ENCODE measurements at places on chromosomes 3 and 15.

- DNase-seq, result no peak
Measured at GRCh38 chr3:120163816-120164215, 69.6 kb upstream of the GSK3B start.

DNA sequence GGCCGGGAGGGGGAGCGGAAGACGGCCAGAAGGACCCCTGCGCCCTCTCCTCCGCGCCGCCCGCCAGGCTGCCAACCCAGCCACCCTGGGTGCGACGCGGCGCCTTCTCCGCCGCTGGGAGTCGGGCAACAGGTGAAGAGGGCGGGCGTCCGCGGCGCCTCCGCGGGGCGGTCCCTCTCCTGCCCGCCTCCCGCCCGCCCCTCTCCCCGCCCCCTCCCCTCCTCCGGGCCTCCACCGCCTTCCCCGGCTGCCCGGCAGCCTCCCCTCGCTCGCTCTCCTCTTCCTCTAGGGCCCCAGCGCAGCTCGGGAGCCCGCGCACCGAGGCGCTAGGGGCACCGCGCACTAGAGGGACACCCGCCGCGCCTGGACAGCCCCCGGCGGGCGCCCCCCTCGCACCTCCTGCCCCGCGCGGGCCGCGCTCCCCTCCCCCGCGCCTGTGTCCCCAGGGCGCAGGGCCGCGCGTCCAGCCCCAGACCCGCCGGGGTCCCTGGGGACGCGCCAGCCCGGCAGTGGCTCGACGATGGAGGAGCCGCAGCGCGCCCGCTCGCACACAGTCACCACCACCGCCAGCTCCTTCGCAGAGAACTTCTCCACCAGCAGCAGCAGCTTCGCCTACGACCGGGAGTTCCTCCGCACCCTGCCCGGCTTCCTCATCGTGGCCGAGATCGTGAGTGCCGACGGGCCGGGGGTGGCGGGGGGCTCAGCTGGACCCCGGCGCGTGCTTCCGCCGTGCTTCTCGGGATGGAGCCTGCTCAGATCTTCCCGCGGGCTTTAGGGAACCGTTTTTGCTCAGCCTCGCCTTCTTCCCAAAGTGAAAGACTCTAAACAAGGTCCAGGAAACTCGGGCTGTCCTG, at the start of gene CMTM8:
Gene CMTM8 (plus strand): TSS at position 228 of the 854 bp plus-strand sequence. CDS start 293 bp downstream, at position 521.
- DNase-seq, result peak; percentile 22

- no peak for DNase-seq
Measured at GRCh38 chr3:194330160-194330559, 21.0 kb downstream of the CPN2 start.

DNA sequence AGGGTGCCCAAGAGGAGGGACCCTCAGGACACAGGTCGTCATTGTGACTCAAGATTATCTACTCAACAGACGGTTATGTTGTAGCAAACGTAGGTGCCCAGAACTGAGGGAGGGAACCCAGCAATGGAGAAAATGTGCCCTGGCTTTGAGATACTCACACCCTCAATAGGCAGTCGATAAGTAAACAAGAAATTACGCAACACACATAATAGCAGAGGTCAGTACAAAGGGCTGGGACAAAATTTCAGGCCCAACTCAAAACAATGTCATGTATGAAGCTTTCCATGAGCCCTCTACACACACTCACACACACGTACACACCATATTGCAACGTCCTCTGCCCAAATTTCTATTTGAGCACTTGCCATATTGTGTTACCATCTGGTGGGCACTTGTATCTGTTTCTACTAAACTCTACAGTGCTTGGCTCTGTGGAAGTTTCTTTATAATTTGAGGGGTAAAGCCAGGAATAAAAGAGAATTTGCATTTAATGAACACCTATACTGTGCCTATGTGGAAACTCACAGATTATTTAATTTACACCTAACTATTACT, 114.6 kb upstream of the TRIM42 start:
- no peak for DNase-seq

DNA sequence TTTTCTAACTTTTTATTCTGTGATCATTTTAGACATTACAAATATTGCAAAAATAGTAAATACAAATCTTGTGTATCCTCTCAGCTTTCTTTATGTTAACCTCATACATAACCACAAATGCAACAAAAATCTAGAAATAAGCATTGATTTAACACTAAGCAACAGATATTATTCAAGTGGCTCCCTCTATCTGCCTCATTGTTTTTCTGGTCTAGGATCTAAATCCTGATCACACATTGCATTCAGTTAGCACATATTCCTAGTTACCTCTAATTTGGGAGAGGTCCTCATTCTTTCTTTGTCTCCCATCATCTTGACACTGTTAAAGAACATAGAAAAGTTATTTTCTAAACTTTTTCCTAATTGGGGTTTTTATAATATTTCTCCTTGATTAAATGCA, 1126.0 kb downstream of the ROBO2 start:
- no peak for DNase-seq

DNA sequence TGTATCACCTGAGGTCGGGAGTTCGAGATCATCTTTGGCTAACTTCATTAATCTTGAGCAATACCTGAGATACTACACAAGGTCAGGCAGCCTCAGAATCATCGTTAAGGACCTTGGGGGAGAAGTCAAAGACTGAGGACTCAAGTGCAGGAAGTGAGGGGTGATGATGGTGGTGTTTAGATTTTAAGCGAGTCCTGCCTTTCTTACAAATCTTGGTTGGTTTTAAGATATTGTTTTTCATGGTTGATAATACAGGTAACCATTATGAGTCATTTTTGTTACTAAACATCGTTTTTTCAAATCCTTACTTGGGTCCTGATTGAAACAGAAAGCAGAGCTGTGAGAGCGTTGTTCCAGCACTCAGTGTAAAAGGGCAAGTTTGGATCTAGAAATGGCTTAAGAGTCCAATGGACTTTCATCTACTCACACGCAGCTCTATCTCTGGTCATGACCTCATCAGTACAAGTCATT, 4.1 kb downstream of the RASGRP1 start:
- DNase-seq, result no peak

- DNase-seq, result no peak
Measured at GRCh38 chr3:197810901-197811300, 19.8 kb downstream of the LRCH3 start.

DNA sequence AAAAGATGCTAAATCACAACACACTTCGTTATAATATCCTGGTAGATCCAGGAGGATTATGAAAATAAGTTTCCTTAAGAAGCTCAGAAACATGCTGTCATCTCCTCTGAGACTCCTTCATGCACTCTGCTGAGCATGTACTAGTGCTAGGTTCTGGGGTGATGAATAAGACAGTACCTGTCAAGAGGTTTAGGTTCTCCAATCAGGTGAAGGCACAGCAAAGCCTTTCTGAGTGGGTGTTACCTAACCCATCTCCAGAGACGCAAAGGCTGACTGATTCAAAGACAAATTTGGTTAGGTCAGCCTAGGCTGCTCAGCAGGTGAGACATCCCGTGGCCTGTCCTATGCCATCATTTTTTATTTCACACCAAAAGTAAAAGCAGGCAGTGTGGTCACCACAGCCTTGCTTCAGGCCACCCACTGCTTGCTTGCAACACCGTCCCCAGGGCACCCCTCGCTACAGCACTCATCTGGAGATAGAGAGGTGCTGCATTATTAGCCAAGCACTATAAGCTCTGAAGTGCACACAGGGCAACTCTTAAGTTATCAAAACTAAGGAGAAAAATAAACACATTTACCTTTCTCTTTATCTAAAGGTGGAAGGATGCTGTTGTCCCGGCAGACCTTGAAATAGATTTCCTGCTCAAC, 117.2 kb downstream of the TJP1 start:
- no peak for DNase-seq

DNA sequence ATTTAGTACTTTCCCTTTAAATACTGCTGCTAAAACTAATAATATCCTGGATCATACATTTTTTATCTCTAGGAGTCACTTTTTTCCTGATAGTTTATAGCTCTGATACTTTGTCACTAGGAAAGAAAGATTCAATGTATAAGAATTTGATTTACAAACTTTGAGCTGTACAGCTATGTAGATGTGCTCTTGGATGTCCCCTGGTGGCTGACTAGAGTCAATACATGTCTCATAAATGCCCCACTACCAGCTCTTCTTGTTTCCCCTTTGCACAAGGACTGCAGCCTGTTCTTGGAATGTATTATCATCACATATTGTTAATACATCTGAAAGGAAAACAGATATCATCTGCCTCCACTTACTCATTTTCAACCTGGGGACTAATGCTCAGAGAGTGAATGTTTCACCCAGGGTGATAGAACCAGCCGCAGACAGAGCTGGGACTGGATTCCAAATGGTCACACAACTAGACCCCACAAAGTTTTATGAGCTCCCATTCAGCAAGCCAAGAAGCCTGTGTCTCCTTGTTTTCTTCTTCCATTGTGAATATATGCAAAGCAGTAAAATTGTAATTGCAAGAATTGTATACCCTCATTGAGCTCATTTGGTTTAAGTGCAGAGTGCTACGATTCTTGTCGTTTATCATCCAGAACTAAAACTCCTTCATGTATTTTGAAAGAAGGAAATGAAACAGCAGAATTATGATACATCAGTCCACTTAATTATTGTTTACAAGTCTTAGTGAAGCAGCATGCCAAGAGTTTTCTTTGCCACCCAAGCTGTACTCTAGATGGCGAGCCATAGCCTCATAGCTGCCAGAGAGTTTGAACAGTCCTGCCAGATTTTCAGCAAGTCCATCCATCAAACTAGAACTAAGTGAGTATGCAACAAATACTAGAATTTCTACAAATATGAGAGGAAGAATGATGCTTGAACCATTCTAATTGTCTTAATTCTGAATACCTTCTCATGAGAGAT, 261.6 kb upstream of the LMCD1 start:
- DNase-seq, result peak; percentile 58

- no peak for DNase-seq
Measured at GRCh38 chr15:79171320-79172031, 80.9 kb upstream of the RASGRF1 start.

DNA sequence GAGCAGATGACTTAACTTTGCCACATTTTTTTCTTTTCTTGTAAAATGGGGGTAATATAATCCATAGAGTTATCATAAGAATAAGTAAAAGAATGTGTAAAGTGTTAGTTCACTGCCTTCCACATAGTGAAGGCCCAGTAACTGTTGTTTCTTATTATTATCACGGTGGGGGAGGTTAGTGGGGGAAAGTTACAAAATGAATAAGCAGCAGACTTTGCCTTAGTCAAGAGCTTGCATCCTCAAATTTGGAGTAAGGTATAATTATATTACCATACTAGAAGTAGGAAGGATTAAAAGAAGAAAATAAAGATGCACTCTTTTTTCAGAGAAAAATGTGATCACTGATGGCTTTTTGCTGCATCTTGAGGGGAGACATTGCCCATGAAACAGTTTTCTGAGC, 247.6 kb downstream of the PTPRG start:
- no peak for DNase-seq

GRCh38 chr3:83500422-83500821, 1458.4 kb upstream of the CADM2 start:
- DNase-seq, result peak; percentile 1

DNA sequence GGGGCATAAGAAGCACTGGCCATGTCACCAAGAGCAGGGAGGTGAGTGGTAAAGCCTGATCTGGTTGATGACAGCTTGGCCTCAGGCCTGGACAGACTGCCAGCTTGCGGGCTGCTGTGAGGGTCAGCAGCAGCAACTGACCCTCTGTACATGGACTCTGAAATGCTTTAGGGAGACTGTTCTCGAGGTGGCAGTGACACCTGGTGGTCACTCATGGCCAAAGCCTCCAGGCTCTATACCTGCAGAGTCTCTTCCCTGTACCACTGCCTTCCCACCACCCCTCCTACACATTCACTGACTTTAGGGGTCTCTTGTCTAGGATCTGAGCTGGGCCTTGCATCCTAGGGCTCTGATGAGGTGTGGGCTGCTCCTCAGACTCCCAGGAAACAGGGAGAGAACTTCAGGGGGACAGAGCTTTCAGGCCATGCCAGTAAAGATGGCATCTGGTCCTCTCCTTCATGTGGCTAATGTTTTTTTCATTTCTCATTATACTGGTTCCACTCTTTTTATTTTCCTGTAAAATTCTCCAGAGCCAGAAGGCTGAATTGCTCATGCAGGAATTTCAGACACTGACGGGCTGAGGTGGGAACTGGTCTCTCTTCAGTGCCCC, 17.2 kb upstream of the TIMP4 start:
- DNase-seq, result peak; percentile 29

DNA sequence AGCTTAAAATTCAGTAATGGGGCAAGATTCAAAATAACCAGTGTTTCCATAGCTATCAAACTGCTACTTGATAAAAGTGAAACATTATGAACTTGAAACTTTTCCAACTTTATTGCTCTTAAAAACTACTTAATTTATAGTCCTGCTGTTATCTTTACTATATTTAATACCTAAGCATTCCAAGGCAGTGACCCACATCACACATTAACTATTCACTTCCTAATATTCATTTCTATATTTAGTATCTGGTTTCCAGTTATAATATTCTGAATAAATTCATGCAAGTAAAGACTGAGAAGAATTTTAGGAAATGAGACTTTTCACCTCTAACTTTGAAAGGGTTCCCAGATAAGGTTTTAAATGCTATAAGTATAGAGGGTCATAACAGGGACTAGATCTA, 64.9 kb downstream of the UACA start:
- no peak for DNase-seq

DNA sequence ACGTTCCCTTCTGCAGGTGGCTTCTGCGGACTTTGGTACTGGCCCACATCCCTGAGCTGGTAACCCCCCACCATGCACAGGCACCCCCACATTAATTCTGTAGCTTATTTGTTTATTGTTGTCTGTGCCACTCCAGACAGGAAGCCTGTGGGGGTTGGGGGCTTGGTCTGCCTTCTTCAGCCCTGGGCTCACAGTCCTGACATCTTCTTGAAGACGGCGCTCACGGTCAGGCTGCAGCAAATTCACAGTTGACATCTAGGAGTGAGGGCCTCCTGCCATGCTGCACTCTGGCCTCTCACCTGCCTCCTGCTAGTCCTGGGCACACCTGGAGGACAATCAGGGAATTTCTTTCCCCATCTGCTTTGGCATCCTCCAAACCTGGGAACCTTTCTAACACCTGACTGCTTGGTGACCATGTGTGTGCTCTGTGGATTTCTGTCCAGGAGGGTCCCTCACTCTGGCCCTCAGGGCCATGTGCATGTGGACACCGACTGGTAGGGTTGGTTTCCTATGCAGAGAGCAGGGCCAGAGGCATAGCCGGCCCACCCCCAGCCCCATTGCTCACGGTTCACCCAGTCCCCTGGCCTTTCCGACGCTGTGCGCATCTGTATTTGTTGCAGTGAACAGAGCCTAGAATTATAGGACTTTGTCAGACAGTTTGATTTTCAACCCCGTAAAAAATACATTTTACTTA, 68.8 kb downstream of the APBA2 start:
- DNase-seq, result no peak

- no peak for DNase-seq
Measured at GRCh38 chr3:125104639-125105038, 48.8 kb upstream of the HEG1 start.

- no peak for DNase-seq
Measured at GRCh38 chr15:100252779-100253417, 88.9 kb downstream of the ADAMTS17 start.

DNA sequence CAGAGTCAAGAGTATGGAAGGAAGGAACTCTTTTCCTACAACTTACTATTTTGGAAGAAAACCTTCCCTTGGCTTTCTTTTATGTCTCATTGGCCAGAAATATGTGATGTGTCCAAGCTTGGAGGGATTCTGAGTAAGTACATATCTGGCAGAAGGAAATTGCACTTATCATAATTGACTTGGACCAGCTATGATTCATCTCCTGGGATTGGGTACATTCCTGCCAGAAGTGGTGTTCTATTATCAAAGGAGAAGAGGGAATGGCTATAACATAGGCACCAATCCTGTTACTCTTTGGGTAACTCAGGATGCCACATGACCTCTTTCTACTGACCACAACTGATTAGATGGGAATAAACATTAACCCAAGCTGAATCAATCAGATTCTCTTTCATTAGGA, 13.5 kb upstream of the DAZL start:
- DNase-seq, result peak; percentile 63

Data from fibroblast of skin of abdomen (primary cell).